KBM-7 (cell line): ENCODE measurements at places on chromosomes 12 and 14.
A peak's percentile ranks its signal among the peaks of the same experiment; 100 is the strongest.

GRCh38 chr12:31929027-31929526 lies 30.1 kb upstream of the RESF1 start:
- DNase-seq = no peak

GRCh38 chr12:85575120-85576096 lies 260.8 kb downstream of the RASSF9 start:
- DNase-seq = peak; percentile 71

GRCh38 chr14:100748944-100749343 lies 22.3 kb downstream of the DLK1 start:
- DNase-seq = no peak

- DNase-seq = no peak
These were observed 229.6 kb downstream of the BCAT1 start for GRCh38 chr12:24719293-24719721.

DNA sequence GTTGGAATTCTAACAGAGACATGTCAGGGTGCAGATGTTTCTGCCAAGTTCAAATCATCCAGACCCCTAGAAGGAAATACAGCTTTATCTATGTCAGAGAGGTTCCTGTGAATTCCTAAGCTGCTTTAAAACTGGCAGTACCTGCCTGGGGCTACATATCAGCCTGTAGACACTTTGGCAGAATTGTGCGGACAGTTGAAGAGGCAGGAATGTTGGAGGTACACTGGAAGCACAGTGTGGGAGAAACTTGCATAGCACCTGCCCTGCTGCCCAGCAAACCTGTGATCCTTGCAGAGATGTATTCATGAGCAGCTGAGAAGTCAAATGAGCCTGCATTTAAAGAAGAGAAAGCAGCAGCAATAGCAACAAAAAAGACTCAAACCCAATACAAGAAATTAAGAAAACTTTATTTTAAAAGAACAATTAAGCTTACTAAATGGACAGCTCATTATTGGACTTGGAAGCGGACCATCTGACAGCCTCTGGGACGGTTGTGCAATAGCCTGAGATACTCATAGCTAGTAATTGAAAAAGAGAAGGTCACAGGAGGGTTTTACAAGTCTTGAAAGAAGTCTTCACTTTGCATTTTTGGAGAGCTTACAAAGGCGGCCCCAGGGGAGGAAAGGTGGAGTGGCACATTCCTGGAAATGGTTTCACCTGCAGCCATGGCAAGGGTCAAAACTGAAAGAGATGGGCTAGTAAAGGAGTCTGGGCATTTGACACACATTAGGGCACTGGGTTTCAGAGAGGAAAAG lies 280.9 kb upstream of the FLRT2 start:
- no peak for DNase-seq

- DNase-seq = no peak
These were observed 77.8 kb downstream of the SLC24A4 start for GRCh38 chr14:92400579-92401444.

DNA sequence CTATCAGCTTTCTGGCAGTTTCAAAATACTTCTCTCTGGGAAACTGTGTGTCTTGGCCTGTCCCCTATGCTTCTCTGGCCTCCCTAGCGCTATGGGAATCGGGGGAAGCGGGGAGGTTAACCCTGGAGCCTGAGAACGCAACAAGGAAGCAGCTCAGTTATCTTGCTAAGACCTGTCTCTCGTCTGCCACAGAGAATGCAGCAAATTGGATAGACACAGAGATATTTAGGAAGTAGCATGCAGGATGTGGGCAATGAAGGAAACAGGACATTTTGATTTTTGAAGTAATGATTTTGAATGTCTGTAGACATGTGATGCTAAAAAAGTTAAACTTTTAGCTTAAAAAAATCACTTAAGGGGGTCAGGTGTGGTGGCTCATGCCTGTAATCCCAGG lies 6.6 kb upstream of the CALCOCO1 start:
- DNase-seq = peak; percentile 51

DNA sequence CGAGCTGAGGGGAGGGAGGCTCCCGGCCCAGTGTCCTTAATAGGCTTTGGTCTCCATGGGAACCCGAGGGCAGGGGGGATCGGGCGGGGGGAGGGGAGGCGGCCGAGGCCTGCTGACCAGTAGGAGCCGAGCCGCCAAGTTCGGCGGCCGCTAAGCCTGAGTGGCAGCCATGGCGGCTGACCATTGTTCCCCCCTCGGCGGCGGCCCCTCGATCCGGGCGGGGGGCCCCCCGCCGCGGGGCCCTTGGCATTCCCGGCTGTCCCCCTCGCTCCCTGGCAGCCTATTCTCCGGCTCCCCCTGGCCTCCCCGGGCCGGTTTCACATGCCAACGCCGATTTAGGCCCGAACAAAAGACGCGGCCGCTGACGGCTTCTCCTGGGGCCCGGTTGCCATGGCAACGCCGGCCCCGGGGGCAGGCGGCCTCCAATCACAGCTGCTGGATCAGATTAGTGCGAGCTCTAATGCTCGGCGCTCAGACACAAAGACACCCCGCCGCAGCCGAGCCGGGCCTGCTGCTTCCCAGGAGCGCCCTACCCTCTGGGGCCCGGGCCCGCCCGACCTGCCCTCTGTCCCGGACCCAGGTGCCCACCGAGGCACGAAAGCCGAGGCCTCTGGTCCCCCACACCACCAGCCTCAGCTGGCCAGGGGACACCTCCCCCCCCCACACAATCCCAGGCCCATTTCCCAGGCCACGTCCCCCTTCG lies 7.3 kb downstream of the MSI1 start:
- DNase-seq = peak; percentile 28

- DNase-seq = no peak
These were observed 14.4 kb downstream of the EML1 start for GRCh38 chr14:99807413-99808153.

DNA sequence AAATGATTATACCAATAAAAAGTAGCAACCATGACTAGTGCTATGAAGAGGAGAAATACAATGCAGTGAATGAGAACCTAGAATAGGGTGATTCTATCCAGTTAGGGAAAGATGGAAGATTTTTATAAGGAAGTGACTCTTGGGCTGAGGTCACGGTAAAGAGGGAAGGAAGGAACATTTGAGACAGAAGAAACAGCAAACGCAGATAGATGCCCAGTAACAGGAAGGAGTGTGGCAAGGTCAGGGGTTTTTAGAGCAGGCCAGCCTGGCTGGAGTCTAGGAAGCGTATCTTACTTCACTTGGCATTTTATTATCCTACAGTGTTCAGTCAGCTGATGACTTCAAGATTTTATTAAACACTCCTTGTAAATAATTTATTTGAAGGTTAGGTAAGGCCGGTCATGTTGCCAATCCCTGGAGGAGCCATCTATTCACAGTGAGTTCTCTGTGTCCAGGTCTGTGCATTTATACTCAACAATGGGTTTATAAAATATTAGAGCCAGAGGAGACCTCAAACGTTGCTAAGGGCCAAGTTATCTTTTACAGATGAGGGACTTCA lies 170.6 kb downstream of the PRKCH start:
- DNase-seq = no peak

GRCh38 chr12:104137001-104137901 lies 759 bp downstream of the NFYB start:
- DNase-seq = peak; percentile 55

DNA sequence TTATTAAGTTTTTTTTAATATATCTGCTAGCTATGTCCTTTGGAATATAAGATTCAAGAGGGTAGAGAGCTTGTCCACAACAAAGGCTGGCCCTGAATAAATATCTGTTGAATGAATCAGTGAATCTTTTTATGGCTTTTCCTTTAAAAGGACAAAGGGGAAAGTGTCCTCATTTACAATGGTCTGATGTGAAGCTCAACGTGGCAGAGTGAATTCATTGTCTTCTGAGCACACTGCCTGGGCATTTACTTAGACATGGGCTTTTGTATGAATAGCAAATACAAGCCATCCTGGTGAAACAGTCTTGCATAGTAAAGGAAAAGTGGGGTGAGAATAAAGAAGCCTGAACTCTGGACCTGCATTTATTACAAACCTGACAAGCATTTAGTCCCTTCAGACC lies 201.2 kb downstream of the NELL2 start:
- no peak for DNase-seq

DNA sequence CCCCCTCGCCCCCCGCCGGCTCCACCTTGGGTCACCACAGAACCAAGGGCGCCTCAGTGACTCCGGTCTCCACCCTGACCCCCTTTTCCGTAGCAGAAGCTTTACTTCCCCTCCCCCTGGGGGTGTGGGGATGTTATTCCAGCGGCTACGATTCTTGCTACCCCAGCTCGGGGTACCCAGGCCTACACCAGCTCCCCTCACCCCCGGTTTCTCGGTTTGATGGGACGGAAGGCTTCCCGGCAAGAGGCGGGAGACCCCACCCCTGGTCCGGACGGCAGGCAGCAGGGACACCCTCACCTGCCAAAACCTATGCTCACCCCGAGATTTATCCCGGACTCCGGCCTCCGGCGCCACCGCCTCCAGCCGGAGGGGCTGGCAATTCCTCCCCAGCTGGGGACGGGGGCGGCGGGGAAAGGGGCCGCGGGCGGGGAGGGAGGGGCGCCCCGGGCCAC lies 619 bp downstream of the RAB15 start:
- DNase-seq = no peak

- DNase-seq = peak; percentile 98
These were observed 66.7 kb downstream of the IRF2BPL start for GRCh38 chr14:76961631-76962302.

GRCh38 chr14:75982266-75983018 lies 647 bp upstream of the TGFB3 start:
- peak; percentile 86 for DNase-seq

DNA sequence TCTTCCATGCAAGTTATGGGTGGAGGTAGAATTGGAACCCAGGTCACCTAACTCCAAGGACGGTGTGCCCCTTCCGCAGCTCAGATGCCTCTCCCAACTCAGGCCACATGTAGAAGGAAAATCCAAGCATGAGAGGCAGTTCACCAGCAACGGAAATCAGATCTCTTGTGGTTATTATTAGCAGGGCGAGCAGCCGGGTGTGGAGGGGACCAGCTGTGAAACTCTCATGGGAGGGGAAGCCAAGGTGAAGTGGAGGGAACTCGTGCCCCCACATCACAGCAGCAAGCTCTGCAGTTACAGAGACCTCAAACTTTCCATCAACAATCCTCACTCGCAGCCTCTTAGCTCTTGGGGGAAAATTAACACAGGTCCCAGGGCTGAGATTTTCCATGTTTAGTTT lies 79.7 kb downstream of the KSR2 start:
- no peak for DNase-seq

DNA sequence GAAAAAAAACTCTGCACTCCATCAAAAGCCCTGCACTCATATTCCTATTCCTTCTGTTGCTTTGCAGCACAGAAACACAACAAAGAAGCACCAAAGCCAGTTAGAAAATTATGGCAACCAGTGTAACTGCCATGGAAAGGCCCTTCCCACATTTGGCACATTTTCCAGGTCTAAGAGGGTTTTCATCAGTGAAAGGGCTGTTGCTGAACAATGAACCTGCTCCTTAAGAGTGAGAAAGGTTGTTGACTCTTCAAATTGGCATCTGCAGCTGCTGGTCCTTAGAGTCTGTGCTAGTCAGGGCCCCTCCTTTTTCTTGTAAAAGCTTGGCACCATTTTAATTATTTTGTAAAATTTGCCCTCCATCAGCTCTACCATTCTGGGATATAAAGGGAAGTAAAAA lies 378.7 kb upstream of the KITLG start:
- no peak for DNase-seq

DNA sequence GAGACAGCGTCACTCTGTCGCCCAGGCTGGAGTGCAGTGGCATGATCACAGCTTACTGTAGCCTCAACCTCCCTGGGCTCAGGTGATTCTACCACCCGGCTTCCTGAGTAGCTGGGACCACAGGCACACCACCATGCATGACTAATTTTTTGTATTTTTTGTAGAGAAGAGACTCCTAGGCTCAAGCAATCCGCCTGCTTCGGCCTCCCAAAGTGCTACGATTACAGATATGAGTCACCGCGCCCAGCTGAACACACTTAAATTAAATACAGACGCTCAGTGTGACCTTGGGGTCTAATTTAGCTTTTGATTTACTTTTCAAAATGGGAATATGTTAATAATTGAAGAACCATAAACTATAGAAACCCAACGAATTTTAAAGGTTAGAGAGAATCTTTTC lies 77.2 kb downstream of the C2CD5 start:
- DNase-seq = no peak

DNA sequence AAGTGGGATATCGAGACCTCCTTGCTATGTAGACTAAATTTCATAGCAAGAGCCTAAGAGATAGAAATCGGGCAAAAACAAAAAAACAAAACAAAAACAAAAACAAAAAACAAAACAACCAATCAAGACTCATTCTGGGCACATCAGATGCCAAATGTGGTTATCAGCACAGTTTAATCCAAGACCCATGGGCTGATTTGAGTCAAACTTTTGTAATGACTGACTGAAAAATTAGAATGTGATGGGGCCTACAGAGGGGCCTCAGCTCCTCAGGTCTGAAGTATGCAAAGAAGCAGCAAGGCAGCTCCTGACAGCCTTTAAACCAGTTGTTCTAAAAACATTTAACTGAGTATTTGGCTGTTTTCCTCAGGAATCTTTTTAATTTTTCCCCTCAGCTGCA lies 49.3 kb downstream of the SLC4A8 start:
- no peak for DNase-seq

DNA sequence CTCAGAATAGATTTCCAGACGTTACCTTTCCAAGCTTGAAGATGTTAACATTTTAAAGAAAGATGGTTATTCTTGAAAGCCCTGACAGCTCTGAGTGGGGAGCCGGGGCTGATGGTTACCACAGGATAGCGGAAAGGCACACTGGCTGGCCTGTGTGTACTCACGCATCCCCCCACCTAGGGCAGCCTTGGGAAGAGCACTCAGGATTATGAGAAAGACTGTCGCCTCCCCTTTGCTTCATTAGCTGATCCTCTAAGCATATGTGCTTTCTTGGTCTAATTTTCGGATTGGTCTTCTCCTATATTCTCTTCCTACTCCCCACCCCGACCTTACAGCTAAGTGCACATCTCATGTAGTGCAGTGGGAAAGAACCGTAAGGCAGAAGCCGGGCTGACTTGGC lies 20.7 kb downstream of the NTF3 start:
- DNase-seq = no peak

DNA sequence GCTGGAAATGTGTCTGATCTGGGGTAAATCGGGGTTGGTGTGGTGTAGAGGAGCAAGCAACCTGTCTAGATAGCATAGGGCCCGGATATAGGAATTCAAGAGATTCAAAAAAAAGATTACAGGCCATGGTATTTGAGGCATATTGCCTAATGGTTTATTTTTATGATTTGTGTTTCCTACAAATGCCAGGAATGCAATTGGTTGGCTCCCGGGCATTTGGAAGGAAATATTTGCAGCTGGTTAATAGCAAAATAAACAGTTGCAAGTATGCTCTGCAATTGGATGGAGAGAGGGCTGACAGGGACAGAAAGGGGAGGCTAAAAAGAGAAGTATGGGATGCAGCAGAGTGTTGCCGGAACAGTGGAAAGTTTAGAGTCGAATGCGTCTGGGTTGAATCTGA lies 315.6 kb upstream of the ATP2B1 start:
- no peak for DNase-seq
